ENCODE measurements at places on chromosomes 3 and 15.

DNA sequence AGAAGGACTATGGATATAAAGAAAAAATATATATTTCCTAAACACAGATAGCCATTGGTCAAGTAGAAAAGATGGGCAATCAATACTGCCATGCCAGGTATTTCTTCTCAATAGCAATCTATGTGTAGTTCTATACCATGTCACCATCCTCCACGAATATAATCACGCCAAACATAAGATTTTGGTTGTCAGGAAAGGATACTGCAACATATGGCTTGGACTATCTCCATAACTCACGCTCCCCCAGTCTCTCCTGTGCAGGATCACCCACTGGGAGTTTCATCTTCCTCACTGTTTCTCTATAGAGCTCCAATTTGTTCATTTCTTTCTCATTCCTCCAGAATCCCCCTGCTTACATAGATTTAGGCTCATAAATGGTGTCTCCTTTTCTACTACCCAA is 462.9 kb upstream of the KCNMB2 start:
- DNase-seq = no peak

- no peak for DNase-seq
Observed at GRCh38 chr3:6526861-6527260, 334.1 kb upstream of the GRM7 start.

DNA sequence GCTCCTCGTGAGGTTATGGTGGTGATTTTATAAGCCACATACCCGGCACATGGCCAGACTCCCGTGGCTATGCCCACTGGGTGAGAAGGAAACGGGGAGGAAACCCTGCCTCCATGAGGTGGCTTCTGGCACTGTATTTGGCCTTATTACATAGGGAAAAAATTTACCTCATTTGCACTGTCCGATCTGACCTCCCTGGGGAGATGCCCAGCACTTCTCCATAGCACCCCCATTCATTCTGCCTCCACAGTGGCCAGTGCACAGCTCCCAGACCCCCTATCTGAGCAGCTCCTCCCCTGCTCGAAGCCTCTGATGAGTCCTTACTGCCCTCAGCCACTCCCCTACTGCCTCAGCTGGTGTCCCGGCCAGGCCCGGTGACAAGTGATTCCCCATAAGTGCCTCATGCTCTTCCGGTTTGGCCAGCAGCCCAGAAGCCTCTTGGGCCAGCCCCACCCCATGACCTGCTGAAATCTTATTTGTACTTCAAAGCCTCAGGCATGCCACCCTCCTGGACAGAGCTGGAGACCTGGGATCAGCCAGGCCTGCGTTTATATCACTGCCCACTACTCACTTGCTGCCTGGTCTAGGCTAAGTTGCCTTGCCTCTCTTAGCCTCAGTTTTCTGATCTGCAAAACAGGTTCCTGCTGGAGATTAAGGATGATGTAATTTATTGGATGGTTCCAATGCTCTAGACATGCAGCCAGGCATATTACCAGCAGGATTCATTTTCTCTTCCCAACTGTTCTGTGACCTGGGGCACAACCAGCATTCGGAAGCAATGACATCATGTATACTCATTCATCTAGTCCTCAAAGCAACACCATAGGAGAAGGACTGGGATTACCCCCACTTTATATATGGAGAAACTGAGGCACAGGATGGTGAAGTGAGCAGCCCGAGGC is 30.6 kb upstream of the SLC6A6 start:
- DNase-seq = no peak

DNA sequence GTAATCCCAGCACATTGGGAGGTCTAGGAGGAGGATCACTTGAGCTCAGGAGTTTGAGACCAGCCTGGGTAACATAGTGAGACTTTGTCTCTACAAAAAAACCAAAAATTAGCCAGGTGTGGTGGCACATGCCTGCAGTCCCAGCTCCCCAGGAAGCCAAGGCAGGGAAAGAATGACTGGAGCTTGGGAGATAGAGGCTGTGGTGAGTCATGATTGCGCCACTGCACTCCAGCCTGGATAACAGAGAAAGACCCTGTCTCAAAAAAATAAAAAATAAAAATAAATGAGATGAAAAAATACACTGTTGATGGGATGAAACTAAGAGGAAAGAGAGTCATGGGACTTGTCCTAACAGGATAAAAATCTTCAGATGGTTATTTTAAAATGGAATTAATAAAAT is 137.6 kb downstream of the IMPG2 start:
- no peak for DNase-seq

DNA sequence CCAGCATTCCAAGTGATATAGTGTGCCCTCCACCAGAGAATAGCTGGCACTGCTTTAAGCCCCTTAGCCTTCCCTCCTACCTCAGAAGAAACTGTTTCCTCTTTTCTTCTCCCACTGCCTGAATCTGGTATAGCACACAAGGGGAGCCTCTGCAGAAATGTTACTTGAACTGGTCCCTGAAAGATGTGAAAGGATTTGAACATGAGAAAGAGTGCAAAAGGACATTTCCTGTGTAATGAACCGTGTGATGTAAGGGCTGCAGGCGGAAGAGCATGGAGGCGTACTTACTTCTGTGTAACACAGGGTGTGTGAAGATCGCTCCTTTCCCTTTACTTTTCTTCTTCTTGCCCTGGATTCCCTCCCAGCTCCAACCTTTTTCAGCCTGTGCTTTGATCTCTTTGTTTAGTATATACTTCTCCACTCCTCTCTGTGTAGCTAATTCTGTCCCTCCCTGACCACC is 8.4 kb downstream of the TMOD3 start:
- DNase-seq = no peak

- DNase-seq = no peak
Observed at GRCh38 chr15:34147371-34148140, 45.7 kb downstream of the PGBD4 start.

DNA sequence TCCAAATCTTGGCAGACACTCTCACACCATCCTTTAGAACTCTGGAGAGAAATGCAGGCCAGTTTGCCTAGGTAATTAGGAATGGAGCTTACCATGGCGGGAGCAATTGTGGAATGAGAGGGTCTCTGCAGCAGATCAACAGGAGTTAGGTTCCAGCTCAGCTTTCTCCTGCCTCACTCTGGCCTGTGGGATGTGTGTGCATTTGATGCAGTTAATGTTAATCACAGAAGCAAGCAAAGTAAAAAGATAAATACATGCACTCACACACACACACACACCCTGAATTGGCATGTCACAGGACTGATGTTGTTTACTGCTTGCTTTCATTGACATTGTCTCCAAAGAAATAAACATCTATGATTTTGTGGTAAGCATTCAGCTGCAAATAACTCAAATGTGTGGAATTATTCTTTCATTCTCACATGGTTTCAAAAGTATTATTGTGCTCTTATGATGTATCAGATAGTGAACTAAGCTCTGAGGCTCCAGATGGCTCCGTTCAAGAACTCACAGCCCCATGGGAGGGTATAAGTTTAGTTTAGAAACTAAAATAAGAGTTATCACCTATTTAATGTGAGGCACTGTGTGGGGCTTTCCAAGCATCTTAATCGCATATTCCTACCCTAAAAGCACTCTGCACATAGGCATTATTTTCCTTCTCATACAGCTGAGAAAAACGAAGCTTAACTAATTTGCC is 31.3 kb upstream of the BFSP2 start:
- no peak for DNase-seq

- DNase-seq = no peak
Observed at GRCh38 chr3:159499031-159499793, 489.4 kb upstream of the IL12A start.

DNA sequence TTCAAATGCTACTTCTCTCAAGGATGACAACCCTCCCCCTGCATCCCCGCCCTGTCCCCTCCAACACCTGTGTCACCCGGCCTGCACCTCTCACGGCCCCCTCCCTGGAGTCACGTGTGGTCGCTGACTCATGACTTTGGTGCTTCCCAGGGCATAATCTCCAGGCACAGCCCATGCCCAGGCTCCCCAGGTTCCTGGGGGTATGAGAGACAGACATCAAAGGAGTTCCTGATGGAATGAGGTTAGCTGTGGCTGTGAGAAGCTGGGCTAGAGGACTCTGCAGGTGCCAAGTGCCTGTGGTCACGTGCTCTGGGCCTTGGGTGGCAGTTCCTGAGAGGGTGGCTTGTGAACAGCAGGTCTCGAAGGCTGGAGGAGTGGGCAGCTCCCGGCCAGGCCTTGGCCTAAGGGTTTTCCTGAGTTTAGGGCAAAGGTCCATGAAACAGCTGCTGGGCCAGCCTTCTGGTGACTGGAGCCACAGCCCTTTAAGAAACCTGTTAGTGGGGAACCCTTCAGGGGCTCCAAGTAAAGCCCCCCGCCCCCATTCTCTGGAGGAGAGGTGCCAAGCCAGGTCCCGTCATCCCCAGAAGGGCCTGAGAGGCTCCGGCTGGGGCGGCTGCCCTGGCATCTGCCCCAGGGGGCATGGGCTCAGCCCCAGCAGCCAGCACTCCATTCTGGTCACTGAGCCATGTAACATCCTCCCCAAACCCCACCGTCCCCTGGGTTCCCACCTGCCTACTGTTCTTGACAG is 230.0 kb downstream of the XXYLT1 start:
- DNase-seq = no peak

DNA sequence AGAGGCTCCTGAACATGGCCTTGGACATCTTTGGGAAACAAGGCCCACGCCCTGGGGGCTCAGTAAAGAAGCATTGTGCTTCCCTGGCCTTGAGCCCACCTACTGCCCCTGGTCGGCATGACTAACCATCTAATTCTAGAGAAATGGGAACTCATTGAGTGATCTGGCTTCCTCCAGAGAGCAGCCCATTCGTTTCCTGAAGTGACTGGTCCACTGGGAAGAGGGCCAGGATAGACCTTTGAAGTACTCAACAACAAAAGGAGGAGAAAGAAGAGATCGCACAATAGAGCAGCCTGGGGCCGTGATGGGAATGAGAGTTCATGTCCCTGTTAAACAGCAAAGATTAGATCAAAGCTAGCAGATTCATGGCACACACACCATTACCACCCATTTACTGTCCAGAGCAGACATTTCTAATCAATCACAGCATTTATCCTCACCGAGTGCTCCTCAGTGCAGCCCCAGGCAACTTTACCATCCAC is 514.4 kb upstream of the PROK2 start:
- DNase-seq = no peak

DNA sequence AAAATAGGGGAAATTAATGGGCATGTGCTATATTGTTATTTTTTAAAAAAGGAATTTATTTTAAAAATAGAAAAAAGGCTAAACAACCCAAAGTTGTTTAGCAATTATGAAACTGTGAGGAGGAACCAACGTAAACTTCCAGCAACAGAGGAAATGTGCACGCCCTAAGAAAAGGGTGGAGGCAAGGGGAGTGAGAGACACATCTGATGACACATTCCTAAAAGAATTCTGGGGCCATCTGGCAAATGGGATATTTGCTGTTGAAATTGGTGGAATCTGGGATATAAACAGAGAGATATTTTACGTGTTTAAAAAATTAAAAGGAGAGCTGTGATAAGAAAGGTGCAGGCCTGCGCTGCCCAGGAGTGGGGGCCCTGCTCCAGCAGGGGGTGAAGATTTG is 50.8 kb upstream of the MUC13 start:
- DNase-seq = no peak

DNA sequence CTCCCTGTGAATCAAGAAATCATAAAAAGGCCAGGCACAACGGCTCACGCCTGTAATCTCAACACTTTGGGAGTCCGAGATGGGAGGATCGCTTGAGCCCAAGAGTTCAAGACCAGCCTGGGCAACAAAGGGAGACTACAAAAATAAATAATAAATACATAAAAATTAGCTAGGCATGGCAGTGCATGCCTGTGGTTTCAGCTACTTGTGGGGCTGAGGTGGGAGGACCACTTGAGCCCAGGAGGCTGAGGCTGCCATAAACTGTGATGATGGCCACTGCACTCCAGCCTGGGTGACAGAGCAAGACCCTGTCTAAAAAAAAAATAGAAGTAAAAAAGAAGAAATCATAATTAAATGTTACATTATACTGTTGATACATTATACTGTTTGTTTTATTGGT is 28.0 kb upstream of the DCUN1D1 start:
- DNase-seq = no peak
